ENCODE measurements at places on chromosomes 1 and 21.

DNA sequence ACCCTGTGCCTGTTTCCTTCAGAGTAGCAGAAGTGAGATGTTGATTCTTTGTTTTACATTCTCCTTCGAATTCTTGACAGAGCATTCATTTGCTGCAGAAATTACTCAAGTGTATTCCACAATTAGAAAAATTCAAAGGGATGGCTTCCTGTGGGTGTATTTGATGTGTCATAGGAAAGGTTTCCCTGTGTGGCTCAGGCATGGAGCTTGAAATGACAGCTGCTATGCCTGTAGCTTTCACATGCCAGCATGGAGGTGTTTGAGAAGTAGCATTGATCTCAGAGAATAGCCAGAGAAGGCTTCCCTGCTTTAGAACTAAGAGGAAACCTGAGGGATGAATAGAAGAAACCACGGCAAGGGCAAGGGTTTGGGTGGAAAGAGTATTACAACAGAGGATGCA, 317.2 kb upstream of the DEPDC1 start:
- DNase-seq, result no peak

DNA sequence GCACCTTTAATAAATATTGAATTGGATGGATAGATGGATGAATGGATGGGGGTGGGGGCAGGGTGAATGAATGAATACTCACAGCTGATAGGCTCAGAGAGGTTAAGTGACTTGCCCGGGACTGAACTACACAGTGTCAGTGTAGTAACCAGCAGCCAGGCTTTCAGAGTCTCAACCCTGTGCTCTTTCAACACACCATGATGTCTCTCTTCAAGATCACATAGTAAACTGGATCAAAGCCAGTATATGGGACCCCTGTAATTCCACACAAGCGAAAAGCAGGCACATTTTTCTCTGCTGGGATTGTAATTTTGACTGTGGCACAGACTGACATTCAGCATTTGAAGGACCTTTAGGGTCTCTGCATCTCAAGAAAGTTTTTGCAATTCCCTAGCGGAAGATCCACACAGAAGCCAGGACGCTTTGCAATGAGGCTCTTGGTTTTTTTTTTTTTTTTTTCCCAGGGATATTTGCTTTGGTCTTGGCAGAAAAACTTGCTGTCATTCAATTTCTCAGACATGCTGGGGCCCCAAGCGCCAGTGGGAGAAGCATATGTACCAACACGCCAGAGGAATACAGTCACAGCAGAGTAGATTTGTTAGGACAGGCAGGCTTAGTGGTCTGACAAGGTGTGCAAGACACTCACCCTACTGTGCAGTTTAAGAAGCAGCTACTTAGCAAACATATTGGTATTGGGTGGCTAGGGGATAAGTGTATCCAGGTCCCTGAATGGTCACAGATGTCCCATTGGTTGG, 213.1 kb upstream of the CAMK1G start:
- DNase-seq, result no peak

GRCh38 chr1:17633654-17634053, 94.2 kb downstream of the ARHGEF10L start:
- DNase-seq, result no peak

- DNase-seq, result no peak
Measured at GRCh38 chr1:166307261-166308188, 140.7 kb upstream of the FAM78B start.

- DNase-seq, result no peak
Measured at GRCh38 chr1:156592910-156593660, 1.5 kb downstream of the NAXE start.

DNA sequence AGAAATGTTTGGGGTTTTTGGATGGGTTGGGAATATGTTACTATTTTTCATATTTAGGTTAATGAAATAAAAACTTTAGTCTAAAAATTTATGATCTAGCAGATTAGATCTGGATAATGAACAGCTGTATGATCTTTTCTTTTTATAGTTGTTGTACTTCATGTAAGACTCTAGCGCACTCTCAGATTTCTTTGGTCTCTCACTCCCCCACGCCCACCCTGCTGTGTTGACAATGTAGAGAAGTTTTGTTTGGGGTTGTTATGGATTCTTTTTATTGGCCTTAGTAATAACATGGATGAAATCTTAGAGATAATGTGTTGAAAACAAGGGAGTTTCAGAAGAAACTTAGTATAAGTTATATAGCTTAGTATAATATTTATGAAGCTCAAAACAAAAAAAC, 5.5 kb downstream of the KLF18 start:
- DNase-seq, result no peak

GRCh38 chr1:34358636-34359035, 181.9 kb downstream of the C1orf94 start:
- DNase-seq, result no peak

- peak; percentile 55 for DNase-seq
Measured at GRCh38 chr1:29180497-29181412, 945 bp downstream of the SRSF4 start.

DNA sequence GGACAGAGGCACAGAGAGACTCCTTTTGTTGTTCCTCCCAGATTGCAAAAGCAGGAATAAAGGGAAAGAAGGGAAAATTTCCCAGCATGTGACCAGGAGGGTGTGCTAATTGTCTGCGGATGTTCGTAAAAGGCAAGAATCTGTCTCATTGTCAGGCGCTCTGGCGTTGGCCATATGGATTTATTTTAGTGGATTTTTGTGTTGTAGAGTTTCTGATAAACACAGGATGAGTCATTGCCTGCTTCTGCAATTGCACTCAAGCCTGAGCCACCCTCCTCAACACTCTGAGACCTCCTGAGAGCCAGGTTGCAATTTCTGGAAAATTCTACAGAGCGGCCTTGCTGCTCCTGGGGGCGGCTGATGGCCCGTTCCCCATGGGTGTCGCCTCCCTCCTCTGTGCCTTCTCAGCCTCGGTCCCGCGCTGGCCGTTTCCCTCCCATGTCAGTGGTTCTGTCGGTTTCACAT, 227.7 kb downstream of the KAZN start:
- no peak for DNase-seq

Measured in activated naive CD4-positive, alpha-beta T cell treated with anti-CD3 and anti-CD28 coated beads for 36 hours (primary cell).